ENCODE measurements at places on chromosomes 6 and 20.
A peak's percentile ranks its signal among the peaks of the same experiment; 100 is the strongest.

DNA sequence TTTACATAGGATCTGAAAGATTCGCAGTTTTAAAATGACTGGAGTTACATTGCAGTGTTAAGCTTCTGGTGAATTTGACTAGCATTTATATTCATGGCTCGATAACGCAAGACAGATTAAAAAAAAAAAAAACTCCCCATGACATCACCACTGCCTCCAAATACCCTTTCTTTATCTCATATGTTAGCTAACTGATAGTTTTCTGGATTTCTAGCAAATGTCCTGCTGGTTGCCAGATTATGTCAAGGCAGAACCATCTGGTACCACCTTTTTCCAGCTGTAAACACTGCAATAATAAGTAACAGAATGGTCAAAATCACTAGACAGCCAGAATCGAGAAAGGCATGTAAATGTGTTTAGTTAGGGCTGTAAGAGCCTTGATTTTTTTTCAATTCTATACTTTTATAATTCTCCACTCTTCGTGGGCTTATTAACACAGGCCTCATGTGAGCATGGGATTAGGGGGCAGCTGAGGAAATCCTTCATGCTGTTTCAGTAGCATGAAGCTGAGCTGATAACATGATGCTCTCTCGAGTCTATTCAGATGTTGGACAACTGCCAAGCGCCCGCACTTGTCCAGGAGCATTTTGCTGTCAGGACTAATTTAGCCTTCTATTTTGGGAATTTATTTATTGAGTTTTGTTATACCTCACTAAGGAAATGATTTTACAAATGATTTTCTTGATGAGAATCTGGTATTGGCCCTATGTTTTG, 166.0 kb upstream of the SCGN start:
- no peak for DNase-seq

DNA sequence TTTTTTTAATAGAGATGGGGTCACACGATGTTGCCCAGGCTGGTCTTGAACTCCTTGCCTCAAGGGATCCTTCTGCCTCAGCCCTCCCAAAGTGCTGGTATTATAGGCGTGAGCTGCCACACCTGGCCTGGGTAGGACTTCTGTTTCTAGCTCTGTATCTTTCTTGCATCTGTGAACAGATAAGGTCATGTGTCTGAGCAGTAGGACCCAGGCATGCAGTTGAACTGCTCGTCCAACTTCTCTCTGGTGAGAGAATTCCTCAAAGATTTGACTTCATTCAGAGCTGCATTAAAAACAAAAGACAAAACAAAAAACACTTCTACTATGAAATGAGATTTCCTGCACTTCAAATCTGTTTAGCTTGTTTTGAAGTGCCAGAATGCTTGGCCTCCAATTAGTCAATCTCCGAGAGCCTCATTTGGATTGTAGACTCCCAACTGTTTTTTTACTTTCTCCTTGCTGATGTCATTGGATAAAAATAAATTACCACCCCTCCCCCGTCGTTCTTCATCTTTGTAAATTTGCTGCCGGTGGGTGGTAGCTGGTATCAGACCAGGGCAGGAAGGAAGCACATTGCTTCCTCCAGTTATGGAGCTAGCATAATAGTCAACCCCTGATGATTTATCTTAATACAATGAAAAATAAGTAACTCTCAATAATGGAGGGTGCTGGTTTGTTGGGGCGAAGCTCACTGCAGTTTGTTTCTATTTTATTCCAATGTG, 17.6 kb downstream of the CD109 start:
- DNase-seq = no peak

GRCh38 chr6:158021814-158022748, 40.4 kb downstream of the SYNJ2 start:
- no peak for DNase-seq

DNA sequence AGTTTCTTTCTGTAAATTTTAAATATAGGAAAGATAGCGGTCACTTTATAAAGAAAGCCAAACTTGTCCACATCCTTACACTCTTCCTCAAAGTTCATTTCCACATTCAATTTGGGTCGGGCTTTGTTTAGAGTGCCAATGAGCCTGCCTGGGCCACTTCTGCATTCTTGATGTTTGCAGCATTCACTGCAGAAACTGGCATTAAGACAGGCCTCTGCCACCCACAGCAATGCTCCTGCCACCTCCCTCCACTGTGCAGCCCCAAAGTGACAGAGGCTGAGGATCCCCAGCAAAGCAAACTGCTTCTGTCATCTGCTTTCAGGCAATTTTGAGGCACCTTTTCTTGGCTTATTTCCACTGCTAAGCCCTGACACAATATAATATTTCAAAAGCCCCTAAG, 61.2 kb downstream of the TNFAIP3 start:
- peak; percentile 55 for DNase-seq

DNA sequence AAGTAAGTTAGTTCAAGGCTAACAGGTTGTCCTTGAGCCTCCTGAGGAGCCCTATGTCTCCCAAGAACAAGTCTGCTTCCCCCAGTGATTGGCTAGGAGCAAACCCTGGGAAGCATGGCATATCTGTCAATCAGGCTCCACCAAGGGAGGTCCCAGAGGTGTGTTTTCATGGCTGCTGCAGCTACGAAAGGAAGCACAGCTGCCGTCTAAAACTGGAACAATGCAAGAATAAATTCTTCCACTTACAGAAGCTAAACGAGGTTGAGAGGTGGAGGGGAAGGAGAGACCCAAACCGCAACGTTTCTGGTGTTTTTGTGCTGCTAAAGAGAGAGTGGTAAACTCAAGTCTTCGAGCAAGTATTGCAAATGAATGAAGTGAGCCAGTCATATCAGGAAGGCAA, 4.9 kb upstream of the PTGIS start:
- no peak for DNase-seq

GRCh38 chr6:156464100-156464878, 312.9 kb upstream of the ARID1B start:
- DNase-seq = no peak

GRCh38 chr6:12103158-12103557, 91.0 kb downstream of the HIVEP1 start:
- DNase-seq = no peak

- DNase-seq = peak; percentile 13
Measured at GRCh38 chr20:56995635-56996075, 270.8 kb downstream of the BMP7 start.

GRCh38 chr20:58891718-58892140, 39.2 kb downstream of the GNAS start:
- DNase-seq = peak; percentile 46

DNA sequence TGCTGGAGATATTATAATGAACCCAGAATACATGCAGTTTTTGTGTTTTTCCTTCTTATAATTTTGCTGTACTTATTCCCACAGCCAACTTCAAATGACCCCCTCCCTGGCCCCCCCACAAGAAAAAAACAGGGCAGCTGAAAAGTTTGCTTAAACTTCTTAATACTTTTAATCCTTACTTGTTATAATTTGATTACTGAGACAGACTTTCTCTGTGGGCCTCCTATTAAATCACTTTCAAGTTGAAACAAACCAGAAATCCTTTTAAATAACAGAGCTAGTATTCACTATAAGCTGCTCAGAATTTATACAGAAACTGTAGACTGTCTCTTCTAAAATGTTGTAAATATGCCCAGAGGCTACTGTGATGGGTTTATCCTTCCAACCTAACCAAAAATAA, 106.3 kb downstream of the CENPW start:
- DNase-seq = no peak

GRCh38 chr6:29519291-29520010, 31.7 kb upstream of the MAS1L start:
- no peak for DNase-seq

DNA sequence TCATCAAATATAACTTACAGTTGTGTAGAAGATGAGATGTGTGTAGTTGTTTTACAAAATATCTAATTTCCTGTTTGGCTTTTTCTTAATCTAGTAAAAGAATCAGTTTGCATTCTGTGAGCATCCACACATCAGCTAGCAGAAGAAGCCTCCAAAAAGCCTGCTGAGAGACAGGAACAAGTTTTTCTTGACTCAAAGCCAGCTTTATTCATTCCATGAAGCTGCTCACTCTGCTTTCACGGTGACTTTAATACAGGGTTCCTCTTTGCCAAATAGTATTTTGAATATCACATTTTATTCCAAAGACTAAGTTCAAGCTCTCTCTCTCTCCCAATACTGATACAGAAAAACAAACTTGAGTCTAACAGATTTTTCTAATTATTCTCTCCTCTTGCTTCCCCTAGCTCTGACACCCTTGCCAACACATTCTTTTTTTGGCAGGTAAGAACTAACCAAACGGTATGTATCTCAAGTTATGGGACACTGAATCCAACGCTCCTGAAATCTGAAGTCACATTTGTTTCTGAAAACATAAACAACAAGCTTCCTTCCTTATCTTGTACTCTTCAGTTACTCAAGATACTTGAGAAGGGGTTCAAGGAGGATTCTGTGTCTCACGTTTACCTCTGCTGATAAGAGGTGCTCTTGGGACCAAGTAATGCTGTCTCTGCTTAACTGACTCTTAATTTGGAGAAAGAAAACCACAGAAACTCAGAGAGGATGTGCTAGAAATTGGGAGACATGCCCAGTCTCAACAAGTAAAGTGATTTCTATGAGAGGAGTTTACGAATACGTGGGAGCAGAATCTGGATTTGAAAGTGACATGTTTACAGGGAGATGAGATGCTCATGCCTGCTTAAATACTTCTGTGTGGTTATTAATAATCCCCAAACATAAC, 184.2 kb upstream of the SPTLC3 start:
- DNase-seq = no peak

DNA sequence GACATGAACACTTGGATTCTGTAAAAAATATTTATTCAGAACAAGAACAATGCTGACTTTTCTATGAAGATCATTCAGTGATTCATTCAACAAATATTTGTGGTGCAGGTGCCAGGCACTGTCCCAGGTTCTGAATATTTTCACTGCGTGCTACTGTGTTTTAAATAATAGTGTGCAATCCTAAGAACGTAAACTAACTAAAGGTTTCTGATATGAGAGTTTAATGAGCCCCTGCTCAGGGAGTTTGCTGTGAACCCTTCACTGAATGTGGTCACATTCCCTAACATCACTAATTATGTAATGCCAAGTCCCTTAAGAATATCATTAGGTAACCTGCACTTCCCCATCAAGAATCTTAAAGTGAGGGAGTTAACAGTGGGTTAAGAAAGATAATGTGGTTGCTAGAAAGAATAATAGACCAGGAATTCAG, 1.7 kb upstream of the TMEM170B start:
- no peak for DNase-seq

DNA sequence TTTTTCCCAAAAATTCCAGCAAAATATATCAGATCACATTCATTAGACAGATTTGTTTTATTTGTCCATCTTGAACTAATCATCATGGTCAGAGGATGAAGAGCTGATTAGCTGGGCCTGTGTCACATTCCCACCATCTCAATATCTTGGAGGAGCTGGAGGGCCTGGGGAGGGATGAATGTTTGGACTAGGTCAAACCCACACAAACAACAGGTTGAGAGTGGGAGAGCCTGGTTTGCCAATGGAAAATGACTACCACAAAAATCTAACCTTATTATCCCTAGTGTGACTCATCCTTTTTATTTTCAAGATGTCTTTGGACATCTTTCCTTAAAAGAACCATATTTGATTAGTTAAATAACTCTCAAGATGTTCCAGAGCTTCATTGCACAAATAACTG, 242.4 kb downstream of the OGFRL1 start:
- no peak for DNase-seq

DNA sequence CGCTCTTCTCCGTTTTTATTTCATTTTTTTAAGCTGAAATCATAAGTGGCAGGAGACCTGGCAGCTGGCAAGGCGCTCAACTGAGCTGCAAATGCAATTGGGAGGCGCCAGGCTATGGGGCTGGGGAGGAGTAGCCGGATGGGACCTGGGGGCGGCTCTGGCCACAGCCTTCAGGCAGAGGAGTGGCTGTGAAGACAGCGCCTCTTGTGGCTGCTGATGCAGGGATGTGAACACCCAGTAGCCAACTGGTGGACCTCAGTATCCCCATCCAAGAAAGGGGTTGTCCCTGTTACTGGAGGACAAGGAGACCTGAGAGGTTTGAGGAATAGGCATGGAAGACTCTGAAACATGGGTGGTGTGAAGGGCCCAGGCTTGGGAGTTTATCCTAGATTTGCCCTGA, 12.6 kb downstream of the KCNK17 start:
- no peak for DNase-seq

DNA sequence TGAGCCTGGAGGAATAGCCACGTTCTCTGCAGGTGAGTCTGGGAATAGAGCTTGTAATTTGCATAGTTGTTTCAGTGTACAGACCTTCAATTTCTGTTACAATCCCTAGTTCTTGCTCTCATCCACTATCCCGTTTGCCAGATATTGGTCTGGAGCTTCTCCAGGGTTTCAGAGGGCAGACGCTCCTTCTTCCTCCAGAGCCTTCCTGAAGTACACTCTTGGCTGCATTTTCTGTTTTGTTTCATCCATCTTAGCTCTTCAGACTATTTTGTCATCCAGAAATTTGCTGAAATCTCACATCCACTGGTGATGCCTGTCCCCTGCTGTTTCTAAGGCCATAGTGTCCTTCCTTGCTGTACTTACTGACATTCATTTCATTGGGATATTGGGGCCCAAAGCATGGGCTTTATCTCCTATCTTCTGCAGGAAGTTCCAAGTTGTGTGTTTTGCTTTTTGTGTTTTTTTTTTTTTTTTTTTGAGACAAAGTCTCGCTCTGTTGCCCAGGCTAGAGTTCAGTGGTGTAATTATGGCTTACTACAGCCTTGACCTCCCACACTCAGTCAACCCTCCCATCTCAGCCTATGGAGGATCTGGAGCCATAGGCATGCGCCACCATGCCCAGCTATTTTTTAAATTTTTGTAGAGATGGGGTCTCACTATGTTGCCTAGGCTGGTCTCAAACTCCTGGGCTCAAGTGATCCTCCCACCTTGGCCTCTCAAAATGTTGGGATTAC, 18.7 kb downstream of the CDS2 start:
- DNase-seq = no peak

- DNase-seq = no peak
Measured at GRCh38 chr6:128057946-128058345, 157.1 kb upstream of the THEMIS start.

DNA sequence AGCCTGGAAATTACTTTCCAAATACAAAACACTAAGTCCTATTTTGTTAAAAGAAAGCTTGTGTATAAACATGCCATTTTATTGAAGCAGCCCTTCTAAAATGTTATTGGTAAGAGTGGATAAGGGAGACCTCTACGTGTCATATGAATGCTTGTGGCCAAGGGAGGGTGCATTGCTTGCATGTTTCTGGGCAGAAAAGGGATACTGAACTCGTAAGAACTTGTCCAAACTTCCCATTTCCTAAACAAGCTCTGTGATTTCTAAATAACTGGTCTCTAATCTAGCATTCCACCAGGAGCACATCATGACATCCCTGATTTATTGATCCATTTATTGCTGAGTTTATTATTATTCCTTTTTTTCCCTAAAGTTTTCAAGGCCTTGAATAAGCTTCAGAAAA, 474.1 kb downstream of the CD109 start:
- no peak for DNase-seq

GRCh38 chr6:126156973-126157372, 170.6 kb downstream of the TRMT11 start:
- DNase-seq = no peak

DNA sequence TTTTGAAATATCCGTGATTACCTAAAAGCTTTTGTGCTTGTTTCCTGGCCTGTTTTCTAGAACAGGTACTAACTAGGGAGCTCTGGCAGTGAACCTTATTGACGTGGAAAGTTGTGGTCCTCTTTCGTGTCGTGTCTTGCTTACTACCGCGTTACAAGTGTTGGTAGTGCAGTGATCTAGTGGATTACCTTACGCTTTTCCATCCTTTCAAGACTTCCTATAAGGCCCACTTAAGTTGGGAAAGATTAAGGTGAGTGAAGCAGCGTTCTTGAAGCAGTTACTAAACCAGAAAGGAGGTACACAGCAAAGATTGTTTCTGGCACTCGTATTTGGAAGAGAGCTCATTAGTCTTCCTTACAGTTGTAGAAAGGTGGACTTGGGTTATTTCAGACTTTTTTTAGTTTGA, 1.9 kb downstream of the PNRC1 start:
- no peak for DNase-seq

GRCh38 chr20:45368221-45368980, 5.4 kb downstream of the SYS1 start:
- DNase-seq = no peak

All from stimulated activated naive CD8-positive, alpha-beta T cell treated with anti-CD3 and anti-CD28 coated beads, Interleukin-15, Interleukin-2, amounts not matched to agents 100 U/mL and 50 U/mL, for 24 hours (primary cell).